ENCODE measurements at places on chromosomes 5 and 9. TPM values are rescaled to one million over a fixed set of nuclear protein-coding genes. Genes with fewer than 3 reads are reported as not detected.

GRCh38 chr5:164013077-164013670 is 507.8 kb downstream of the MAT2B start:
- ATAC-seq, result no peak

DNA sequence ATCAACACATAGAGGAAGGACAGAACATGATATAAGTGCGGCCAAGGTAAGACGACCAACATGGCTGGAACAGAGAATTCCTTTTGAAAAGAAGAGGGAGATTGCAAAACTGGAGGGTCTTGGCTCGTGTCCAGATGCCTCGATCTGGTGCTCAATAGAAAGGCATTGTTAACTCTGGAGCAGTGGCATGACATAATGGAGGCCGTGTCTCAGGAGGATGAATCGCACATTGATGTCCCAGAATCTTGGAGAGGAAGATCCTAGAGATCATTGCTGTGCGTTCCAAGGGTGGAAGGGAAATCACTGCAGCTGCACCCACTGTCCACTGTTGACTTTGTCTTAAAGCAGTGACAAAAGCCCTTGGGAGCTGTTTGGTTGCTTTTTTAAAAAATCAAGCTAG is 30.9 kb downstream of the GRAMD2B start:
- ATAC-seq, result no peak

DNA sequence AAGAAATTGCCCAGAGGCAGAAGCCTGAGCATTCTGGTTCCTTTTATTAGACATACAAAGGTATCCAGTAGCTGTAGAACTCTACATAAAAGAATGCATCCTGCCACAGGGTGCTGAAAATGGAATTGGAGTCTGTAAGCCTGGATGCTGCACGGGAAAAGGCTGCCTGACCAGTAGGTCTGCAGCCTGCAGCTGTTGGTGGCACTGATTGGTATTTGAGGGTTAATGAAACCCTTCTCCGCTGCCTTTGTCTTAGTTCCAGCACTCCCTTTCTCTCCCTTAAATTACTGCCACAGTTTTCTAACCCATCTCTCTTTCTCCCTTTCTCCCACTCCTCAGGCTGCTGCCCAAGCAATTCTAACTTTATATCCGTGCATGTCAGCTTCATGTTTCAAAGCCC is 64.7 kb downstream of the BRINP1 start:
- ATAC-seq, result no peak

DNA sequence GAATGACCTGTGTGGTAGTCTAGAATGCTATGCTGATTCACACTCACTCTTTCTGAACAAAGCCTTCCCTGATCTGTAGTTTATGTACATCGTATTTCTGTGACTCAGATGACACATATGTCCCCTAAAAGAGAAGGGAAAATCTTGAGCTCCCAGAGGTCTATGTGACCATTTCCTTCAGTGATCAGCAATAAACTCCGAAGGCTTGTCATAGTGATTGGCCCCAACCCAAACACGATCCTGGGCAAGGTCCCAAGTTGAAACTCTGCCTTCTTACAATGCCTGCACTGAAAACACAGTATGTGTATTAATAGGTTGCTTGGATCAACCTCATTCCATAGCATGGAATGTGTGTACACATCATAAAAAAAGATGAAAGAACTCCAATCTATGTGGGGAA is 685.8 kb downstream of the MAT2B start:
- ATAC-seq, result no peak

Gene DENND1A
- 22.8 TPM for total RNA-seq

DNA sequence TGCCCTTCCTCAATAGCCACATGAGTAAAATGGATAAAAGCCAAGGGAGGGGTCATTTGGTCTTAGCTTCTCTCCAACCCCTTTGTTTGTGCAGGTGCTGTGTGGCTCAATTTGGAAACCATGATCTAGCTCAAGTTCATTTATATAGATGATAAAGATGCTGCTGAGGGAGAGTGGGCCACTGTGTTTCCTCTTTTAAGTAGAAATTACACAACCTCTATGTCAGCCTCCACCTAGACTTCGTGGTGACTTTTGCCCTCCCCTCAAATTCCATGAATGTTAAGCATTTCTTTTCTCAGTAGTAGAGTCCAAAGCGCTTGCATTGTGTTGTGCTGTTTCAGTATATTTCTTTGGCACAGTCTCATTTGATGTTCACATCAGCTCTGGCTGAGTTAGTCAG is 241.4 kb downstream of the ARHGAP26 start:
- no peak for ATAC-seq

Gene ACTBL2
- total RNA-seq, result not detected

GRCh38 chr9:137791947-137792346 is 85.6 kb upstream of the CACNA1B start:
- ATAC-seq, result no peak

GRCh38 chr5:111563031-111563822 is 50.9 kb upstream of the STARD4 start:
- ATAC-seq, result no peak

DNA sequence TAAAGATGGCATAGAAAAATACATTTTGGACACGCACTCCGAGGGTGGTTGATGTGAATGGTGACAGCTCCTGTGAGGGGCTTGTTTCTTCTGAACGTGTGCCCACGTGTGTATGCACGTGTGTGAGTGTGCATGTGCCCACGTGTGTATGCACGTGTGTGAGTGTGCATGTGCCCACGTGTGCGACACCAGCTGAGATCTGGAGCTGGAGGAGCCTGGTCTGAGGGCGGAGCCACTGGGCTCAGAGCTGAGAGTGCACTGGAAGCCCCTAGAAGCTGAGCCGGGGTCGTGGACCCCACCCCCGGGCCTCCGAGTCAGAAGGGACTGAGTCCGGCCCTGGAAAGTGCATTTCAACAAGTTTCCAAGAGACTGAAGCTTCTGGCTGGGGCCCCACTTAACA is 282.5 kb upstream of the IRX4 start:
- ATAC-seq, result no peak

DNA sequence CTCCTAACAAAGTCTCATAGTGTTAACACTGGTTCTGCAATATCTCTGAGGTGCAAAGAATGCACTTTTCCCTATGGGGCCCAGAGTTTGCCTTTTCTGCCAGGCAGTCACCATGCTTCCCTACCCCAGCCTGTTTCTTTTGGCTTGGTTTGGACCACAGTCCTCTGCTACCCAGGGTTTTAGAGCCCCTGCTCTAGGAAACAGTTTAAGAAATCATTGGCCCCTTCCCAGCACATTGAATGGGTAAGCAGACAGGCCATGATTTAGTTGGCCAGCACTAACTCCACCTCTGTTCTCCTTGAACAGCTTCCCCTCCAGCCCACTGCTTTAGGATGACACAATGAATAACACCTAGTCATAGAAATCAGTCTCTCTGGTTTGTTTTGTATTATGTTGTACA is 73.2 kb downstream of the UBAP1 start:
- ATAC-seq, result no peak

Gene TAF11L10
- not detected for total RNA-seq

GRCh38 chr9:83972286-83972685 is 7.7 kb downstream of the HNRNPK start:
- ATAC-seq, result no peak

- no peak for ATAC-seq
Observed at GRCh38 chr5:160660132-160660531, 191.9 kb downstream of the ATP10B start.

Gene SLC30A5
- total RNA-seq, result 23.7 TPM

Gene EDIL3
- not detected for total RNA-seq

- ATAC-seq, result no peak
Observed at GRCh38 chr5:133933670-133934295, 34.6 kb downstream of the C5orf15 start.

Gene SPATA31D4
- not detected for total RNA-seq

- no peak for ATAC-seq
Observed at GRCh38 chr9:120478208-120478607, 101.8 kb downstream of the CDK5RAP2 start.

DNA sequence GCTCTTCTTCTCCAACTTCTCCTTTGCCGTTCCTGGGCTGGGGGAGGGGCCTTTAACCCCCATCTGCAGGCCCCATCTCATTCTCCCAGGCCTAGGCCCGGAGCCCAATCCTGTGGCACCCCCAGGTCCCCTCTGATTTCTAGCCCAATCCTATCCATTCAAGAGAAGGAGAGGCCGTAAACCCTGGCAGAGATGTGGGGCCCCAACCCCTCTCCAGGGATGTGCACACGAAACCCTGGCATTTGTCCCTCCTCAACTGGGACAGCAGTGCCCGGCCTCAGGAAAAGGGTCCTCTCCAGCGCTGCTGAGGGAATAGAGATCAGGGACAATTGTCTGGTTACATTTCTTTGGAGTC is 24.2 kb upstream of the ADAMTS2 start:
- no peak for ATAC-seq

Gene STPG3
- not detected for total RNA-seq

GRCh38 chr5:21140987-21141386 is 1153.0 kb upstream of the CDH18 start:
- peak; percentile 12 for ATAC-seq

Gene PPP3R2
- not detected for total RNA-seq

- ATAC-seq, result no peak
Observed at GRCh38 chr9:124665391-124666058, 105.6 kb downstream of the NR6A1 start.

Gene SYK
- 0.16 TPM for total RNA-seq

Gene IL4
- not detected for total RNA-seq
